ENCODE measurements at places on chromosomes 6 and 20.

- DNase-seq = no peak
Measured at GRCh38 chr6:75604294-75604693, 2.6 kb downstream of the SENP6 start.

DNA sequence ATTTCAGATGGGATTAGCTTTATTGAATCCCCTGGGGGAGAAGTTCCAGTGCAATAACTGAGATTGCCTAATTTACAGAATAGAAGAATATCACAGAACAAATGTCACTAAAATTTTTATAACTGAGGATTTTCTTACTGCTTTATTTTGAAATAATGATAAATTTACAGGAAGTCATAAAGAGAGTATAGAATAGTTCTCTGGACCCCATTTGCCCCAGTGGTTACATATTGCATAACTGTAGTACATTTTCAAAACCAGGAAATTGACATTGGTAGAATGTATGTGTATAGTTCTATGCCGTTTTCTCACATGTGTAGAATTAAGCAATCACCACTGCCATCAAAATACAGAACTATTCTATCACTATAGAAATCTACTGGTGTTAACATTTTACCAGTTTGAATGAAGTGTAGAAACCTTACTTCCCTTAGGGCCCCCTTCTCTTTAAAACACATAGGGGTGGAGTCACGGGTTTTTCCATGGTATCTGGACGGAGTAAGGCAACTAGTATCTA lies 18.3 kb downstream of the KIF6 start:
- DNase-seq = no peak

- DNase-seq = no peak
Measured at GRCh38 chr6:110324548-110324947, 33.6 kb downstream of the METTL24 start.

- DNase-seq = no peak
Measured at GRCh38 chr6:15288856-15289255, 43.0 kb downstream of the JARID2 start.

DNA sequence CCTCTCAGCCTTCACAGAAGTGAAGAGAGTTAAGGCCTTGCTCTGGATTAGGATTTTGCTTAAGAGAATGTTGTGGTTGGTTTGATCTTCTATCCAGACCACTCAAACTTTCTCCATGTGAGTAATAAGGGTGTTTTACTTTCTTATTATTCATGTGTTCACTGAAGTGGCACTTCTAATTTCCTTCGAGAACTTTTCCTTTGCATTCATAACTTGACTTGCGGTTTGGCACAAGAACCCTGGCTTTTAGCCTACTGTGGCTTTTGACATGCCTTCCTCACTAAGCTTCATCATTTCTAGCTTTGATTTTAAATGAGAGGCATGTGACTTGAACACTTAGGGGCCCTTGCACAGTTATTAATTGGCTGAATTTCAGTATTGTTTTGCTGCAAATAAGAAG lies 166.1 kb upstream of the OPRM1 start:
- DNase-seq = no peak

GRCh38 chr20:24382331-24382730 lies 87.1 kb upstream of the SYNDIG1 start:
- DNase-seq = no peak

- no peak for DNase-seq
Measured at GRCh38 chr6:52498538-52499017, 78.3 kb downstream of the TRAM2 start.

DNA sequence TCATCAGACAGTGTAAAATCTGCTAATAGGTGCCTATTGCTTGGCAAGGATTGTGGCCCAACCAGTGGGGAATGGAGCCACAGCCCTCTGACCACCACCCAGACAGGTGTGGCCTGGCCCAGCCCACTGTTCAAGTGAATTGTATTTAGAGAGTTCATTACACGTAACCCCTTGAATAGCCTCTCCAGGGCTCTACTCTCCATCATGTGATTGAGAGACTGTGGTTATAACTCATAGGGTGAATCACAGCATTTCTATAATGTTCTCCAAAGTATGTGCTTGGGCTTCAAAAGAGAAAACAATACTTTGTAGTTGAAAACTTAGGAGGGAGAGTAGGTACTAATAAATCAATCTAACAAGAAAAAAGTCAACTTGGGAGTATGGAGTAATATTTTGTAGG lies 38.4 kb downstream of the ALDH8A1 start:
- no peak for DNase-seq

- no peak for DNase-seq
Measured at GRCh38 chr20:42496595-42496994, 693.1 kb downstream of the PTPRT start.

DNA sequence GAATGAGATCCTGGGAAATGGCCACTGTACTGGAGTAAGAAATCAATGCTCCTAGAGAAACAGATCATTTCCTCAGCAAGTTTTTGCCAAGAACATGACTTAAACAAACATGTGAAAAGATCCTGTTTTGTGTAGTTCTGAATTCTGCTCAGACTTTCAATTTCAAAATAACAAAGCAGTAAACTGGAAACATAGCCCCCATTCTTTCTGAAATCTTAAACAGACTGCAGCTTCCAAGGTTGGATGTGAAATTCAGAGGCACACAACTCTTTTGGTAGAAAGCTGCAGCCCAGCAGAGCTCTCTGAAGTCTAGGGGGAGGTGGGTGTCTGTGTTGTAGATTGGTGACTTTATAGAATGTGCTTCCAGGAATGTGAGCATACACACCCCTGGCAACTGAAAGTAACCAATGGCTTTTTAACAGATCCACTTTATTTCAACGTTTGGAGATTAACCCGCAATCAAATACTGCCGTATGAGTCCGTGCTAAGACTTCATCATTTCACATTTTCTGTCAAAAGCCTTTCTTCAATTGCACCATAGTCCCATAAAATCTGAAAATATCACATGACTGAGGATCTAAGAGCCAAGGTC lies 86.4 kb downstream of the ATXN1 start:
- DNase-seq = no peak

GRCh38 chr20:13220904-13221297 lies at the start of gene ISM1:
ISM1 (plus strand) TSS chr20:13221274; CDS start chr20:13221777, 503 bp downstream.
- DNase-seq = peak; percentile 49

DNA sequence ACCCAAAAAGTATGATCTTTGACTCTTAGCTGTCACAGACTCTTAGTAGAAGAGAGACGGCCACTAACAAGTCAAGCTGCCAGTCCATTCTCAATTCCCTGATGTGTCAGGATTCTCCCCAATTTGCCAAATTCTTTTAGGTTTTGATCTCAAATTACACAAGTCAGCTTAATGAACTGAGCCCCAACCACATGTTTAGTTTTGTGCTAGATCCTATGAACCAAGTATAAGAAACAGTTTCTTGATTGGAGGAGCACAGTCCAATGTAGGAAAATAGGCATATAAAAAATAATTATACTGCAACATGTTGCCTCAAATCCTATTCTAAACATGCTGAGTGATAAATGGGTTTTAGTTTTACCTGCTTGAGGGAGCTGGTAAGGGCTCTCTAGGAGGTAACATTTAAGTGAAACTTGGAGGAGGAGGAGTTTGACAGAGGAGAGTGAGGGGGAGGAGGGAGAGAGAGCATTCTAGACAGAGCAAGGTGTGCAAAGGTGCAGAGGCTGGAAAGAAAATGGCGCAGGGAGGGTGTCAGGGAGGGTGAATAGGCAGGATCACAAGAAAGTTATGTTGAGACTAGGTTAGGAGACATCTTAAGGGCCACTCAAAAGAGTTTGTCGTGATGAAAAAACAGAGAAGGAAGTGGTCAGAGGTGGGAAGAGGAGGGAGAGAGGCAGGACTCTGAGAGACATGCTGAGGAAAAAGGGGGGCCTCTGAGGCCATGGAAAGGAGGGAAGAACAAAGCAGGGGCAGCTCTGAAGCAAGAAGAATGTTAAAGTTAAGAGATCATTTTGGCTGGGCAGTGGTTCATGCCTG lies 22.8 kb upstream of the FAM83C start:
- DNase-seq = no peak

GRCh38 chr6:73152556-73152955 lies 72.7 kb downstream of the KHDC1L start:
- no peak for DNase-seq

DNA sequence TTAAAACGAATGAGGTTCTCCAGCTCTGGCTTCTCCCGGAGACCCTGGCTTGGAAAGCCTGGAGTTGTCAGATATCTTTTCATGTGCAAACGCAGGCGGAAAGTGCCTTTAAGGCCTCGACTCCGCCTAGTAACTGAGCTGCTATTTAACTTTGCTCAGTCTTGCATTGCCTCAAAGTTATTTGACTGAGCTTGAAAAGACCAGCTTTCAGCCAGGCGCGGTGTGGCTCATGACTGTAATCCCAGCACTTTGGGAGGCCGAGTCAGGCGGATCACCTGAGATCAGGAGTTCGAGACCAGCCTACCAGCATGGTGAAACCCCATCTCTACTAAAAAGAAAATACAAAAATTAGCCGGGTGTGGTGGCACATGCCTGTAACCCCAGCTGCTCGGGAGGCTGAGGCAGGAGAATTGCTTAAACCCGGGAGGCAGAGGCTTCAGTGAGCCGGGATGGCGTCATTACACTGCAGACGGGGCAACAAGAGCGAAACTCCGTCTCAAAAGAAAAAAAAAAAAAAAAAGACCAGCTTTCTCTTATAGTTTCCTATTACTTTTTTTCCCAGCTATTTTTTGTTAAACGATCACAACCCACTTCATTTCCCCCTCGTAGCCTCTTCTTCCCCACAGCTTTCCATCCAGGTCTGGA lies 1.9 kb downstream of the GCNT2 start:
- DNase-seq = no peak

GRCh38 chr6:111925296-111925695 lies 52.0 kb upstream of the FYN start:
- DNase-seq = no peak

DNA sequence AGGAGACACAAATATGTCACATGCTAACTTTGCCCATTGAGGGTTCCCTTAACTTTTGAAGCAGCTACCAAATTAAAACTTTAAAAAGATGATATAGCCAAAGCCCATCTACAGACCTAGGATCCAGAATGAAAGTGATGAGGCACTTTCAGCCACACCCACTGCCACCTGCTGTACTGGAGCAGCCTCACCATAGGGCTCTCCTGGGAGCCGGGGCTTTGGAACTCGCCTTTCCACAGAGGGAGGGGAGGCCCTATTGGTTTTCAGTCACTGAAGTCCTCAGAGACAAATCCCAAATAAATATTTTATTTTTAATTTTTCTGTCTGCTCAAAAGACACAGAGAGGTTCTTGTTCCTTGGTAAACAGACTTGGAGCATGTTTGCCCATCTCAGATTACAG lies 238.1 kb upstream of the TAB2 start:
- no peak for DNase-seq
